AG09309 (cell line): ENCODE measurements at places on chromosomes 16 and 17.

DNA sequence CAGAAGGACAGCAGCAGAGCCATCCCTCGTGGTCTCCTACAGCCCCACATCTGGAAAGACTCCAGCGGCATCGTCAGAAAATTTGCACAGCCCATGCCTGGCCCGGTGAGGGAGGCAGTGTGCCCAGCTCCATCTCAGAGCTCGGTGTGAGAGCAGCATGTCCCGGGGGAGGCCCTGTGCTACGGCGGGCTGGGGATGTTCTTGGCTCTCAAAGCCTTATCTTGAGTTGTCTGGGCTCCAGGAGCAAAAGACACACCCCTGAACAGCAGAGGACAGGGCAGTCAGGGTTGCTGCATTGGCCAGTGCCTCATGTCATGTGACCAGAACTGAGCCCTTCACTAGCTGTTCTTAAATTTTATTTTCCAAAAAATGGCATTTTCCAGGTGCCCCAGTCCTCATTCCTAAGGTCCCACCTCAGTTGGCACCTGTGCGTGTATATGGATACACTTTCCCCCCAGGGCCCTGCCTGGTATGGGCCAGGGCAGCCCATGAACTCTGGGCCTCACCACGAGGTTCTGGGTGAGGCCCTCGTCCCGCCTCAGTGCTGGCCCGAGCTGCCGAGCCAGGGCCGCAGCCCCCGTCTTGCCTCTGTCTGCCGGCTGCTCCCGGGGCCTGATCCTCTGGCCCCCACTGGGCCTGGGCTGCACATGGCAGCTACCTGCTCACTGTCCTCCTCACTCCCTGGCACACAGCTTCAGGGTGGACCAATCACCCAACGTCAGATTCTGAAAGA is 3.0 kb downstream of the NUDT16L1 start:
- DNase-seq = no peak

DNA sequence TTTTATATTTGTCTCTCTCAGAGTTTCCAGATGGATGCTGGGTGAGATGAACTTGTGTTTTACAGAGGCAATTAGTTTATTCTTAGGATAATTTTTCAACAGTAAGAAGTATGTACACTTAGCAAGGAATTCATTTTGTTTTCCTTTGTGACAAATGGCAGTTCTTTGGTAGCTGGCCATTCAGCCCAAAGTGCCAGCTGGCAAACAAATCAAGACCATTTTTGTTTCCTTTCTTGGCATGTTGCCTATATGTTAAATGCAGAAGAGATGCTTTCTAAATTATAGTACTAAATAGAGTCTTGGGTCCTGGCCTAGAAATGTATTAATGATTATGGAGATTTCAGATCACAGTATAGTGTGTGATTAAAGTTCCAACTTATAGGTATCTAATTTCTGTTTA is 337.1 kb downstream of the CNTNAP4 start:
- no peak for DNase-seq

DNA sequence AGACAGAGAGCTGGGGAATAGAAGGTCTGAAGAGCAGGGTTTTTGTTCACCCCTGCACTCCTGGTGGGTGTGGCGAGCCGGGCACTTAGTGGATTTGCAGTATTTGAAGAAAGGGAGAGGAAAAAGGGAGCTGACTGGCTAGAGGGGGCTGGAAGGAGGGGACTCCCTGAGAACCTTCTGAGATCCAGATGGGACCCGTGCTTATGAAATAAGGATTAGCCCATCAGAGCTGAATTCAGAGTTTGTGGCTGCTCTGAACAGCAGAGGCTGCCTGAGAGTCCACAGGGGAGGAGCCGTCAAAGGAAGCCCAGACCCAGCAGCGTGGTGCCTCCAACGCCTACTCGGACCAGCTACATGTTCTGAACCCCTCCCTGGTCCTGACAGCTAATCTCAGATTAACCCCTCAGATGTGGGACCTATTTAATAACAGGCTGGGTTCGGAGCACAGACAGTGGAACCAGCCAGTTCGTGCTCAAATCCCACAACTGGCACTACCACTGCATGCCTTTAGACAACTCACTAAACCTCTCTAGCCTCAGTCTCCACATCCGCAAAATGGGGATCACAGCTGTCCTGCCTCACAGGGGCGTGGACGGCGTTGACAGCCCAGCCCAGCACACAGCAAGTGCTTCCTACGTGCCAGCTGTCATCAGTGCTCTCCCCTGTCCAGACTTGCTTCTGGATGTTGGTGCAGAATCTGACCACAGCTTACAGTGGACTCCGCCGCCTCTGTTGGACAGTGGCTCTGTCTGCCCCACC is 70.6 kb downstream of the DYNLRB2 start:
- DNase-seq = no peak

- DNase-seq = no peak
Measured at GRCh38 chr16:16150117-16150877, 73.0 kb downstream of the ABCC6 start.

- no peak for DNase-seq
Measured at GRCh38 chr17:18235743-18236256, 10.4 kb downstream of the LLGL1 start.
